ENCODE measurements at places on chromosomes 11 and 22.

DNA sequence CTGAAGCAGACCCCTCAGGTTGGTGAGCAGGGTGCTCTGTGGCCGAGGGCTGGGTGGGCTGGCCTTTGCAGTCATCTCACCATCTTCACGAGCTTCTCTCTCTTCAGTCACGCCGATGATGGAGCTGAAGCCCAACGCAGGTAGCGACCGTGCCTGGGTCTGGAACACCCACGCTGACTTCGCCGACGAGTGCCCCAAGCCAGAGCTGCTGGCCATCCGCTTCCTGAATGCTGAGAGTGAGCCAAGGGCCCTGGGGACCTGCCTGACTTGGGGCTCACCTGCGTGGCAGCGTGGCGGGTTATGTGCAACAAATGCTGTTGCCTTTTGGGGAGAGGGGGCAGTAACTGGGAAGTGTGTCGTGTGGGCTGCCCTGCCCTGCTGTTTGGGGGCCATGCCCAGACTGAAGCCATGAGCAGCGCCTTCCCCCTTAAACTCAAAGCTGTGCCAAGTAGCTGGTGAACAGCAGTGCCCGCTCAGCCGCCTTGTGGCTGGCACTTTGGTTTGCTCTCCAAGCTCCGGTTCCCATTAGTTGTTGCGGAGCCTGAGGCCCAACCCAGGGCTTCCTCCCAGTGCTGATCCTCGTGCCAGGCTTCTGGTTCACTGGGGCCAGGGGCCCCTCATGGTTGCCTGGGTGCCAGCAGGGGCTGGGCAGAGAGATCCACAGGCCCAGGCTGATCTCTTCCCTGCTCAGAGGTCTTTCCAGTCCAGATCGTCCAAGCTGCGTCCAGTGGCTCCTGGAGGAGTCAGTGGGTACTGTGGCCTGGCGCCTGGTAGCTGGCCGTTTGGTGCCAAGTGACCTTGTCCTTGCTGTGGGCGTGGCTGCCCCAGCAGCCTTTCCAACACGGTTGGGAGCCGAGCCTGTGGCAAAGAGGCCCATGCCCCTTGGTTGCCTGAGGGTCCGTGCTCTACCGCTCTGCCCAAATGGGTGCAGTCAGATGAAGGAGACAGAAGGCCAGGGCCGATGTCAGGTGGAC is 6.1 kb upstream of the ZDHHC8 start:
- DNase-seq, result no peak

GRCh38 chr11:132988411-132988810 is 543.9 kb downstream of the OPCML start:
- no peak for DNase-seq

DNA sequence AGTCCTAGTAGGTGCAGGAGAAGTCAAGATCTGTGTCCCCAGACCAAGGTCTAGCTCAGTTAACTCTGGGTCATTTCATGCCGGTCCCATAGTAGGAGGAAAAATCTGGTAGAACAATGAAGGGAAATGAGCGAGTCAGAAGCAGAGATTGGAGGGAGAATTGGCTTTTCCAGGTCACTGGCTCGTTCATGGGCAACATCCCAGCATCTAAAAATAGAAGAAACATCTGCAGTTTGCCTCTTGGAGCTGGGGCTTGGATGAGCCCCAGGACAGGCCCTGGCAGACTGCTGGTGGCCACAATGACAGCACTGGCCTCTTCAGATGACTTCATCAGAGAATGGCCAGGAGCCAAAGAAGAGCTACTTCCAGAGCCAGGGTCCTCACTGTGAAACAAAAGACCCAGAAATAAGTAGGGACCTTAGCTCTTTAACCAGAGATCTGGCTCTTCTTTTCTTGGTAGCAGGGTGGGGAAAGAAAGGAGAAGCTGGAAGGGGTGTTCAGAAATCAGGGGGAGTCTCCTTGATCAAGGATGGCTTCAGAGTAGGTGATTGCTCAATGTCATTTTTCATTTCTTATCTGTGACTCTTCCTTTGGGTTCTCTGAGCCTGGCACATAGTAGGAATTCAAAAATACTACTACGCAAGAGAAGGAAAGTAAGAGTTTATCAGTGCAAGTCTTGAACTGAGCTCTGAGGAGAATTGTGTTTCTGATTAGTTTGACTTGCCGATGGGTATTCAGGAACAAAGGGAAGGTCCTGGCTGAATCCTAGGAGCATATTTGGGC is 102.6 kb downstream of the TMPRSS5 start:
- no peak for DNase-seq

GRCh38 chr22:46764779-46765485 is 2.5 kb downstream of the TBC1D22A start:
- DNase-seq, result no peak

DNA sequence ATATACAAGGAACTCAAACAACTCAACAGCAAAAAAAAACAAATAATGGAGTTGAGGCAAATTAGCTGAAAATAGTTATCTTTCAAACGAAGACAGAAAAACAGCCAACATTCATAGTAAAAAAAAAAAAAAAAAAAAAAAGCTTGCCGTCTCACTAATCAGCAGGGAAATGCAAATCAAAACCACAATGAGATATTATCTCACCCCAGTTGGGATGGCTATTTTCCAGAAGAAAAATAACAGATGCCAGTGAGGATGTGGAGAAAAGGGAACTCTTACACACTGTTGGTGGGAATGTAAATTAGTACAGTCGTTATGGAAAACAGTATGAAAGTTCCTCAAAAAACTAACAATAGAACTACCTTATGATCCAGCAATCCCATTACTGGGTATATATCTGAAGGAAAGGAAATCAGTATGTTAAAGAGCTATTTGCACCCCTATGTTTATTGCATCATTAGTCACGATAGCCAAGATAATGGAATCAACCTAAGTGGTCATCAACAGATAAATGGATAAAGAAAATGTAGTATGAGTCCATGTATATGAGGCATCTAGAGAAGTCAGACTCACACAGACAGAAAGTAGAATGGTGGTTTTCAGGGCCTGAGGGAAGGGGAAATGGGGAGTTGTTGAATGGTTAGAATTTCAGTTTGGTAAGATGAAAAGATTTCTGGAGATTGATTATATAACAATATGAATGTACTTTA is 56.0 kb downstream of the USP35 start:
- DNase-seq, result no peak

DNA sequence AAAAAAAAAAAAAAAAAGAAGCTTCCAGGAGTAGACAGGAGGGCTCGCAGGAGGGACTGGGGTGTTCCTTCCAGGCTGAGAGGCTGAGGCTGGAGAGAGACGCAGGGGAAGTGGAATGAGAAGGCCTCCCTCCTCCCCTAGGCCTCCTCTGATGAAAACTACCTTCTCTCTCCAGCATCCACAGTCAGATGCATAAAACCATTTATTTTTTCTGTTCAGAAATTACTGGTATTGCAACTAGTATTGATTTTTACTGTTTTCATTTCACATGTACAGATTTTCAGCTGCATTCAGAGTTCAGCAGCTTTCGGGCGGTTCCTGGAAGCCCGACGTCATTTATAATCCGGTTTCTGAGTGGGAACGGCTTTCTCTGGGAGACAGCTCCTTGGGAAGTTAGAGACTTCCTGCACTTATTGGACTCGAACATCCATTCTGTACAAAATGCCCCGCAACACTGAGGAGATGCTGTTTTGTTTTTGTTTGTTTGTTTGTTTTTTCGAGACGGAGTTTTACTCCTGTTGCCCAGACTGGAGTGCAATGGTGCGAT is 6.9 kb upstream of the NFAM1 start:
- DNase-seq, result no peak

- no peak for DNase-seq
Observed at GRCh38 chr11:83249972-83250593, 36.1 kb downstream of the CCDC90B start.

DNA sequence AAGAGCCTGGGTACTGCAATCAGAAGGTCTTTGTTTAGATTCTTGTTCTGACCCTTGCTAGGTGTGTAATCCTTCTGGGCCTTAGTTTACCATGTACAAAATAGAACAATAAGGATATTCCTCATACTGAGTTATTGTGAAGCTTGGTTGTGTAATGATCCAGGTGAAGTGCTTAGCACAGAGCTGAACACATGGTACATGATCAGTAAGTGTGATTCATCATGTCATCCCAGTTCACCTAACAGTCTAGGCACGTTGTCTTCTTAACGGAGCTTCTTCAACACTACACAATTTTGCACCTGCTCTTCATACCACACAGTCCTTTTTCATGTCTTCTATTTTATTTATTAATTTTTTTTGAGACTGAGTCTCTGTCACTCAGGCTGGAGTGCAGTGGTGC is 234.3 kb upstream of the TENM4 start:
- no peak for DNase-seq

- no peak for DNase-seq
Observed at GRCh38 chr11:115462004-115462541, 42.1 kb downstream of the CADM1 start.

GRCh38 chr11:132655187-132655855 is 877.0 kb downstream of the OPCML start:
- DNase-seq, result no peak

GRCh38 chr11:84836371-84836770 is 790.8 kb downstream of the DLG2 start:
- no peak for DNase-seq

- no peak for DNase-seq
Observed at GRCh38 chr11:81787584-81788049, 946.0 kb downstream of the FAM181B start.

GRCh38 chr11:33896911-33897310 is 5.0 kb upstream of the LMO2 start:
- no peak for DNase-seq

- no peak for DNase-seq
Observed at GRCh38 chr22:49398646-49399045, 429.0 kb downstream of the BRD1 start.

DNA sequence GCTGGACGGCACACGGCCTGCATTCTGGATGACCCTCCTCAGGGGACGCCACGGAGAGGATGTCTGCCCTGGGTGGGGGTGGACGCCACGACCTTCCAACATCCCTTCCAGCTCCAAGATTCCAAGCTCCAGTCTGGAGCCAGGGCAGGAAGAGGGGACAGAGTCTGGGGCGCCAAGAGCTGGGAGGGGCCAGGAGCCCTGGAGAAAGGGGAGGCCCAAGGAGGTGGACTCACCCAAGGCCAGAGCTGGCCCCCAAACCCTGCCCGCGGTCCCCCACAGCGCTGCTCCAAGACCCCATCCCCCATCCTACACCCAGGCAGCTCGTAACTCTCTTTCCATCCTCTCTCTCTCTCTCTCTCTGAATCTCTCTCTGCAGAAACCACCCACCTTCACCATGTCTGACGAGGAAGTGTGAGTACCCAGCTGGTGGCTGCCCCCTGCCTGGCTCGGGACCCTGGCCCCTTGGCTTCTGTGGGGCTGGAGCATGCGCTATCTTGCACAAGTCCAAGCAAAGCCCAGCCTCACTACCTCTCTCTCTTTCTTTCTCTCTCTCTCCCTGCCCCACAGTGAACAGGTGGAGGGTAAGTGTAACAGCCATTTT is 3.1 kb downstream of the TNNT3 start:
- no peak for DNase-seq

DNA sequence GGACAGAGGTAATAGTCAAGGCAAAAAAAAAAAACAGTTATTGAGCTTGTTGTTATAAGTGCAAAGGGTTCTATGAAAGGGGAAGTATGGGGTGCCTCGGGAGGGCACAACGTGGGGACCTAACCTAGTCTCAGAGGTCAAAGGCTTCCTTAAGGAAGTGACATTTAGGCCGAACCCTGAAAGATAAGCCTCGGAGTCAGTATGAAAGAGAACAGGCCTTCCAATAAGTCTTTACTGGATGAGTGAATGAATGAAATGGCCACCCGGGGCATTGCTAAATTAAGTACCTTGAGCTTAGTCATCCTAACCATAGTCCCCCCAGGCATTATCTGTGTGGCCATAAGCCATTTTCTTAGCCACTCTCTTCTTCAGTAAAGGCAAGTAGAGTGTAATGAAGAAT is 19.7 kb downstream of the FLI1 start:
- DNase-seq, result no peak

GRCh38 chr22:47615051-47615450 is 852.6 kb downstream of the TBC1D22A start:
- DNase-seq, result no peak

GRCh38 chr11:120974965-120975364 is 48.9 kb upstream of the TBCEL start:
- DNase-seq, result no peak

GRCh38 chr11:65862941-65863888 is 3.0 kb downstream of the MUS81 start:
- DNase-seq, result no peak

GRCh38 chr11:33585586-33586209 is 114.9 kb downstream of the C11orf91 start:
- no peak for DNase-seq

GRCh38 chr11:8642196-8642841 is 40.1 kb downstream of the TRIM66 start:
- DNase-seq, result no peak

GRCh38 chr22:31530823-31531195 is 34.5 kb downstream of the SFI1 start:
- no peak for DNase-seq

DNA sequence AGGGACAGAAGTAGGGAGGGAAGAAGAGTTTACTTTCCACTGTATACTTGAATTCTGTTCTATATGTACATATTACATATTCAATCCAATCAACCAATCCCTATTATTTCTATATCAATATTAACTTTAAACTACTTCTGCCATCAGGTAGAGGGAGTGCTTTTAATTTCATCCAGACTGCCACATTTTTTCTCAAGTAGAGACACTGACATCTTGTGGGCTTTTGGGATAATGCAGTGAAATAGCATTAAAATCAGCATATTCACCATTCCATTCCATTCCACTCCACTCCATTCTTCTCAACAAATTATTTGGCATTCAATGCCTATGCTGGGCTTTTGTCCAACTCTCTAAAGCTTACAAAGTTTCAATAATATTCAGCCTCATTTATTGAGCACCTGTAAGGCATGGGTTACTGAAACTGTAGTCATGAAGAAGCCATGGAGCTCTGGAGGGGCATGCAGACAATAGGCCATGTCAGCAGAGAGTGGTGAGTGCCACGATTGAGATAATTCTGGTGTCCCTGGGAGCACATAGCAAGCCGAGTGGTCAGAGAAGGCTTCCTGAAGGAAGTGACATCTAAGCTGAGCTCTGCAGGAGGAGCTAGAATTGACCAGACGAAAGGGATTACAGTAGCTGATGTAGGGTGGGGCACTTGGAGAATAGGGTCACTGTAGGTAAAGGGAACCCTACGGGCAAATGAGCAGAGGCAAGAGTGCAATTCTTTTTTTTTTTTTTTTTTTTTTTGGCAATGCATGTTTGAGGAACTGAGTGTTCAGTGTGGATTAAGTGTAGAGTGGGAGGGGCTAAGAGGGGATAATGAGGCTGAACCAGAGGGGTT is 12.8 kb upstream of the CLPB start:
- no peak for DNase-seq

GRCh38 chr11:26847459-26847858 is 125.6 kb upstream of the SLC5A12 start:
- no peak for DNase-seq

Measured in activated CD4-positive, alpha-beta T cell treated with anti-CD3 and anti-CD28 coated beads, Interleukin-2, amount 50 U/mL, for 48 hours (primary cell).